ENCODE measurements at places on chromosomes 7 and 10.
A peak's percentile ranks its signal among the peaks of the same experiment; 100 is the strongest.

GRCh38 chr10:131075218-131075770 lies 236.2 kb downstream of the TCERG1L start:
- no peak for DNase-seq

DNA sequence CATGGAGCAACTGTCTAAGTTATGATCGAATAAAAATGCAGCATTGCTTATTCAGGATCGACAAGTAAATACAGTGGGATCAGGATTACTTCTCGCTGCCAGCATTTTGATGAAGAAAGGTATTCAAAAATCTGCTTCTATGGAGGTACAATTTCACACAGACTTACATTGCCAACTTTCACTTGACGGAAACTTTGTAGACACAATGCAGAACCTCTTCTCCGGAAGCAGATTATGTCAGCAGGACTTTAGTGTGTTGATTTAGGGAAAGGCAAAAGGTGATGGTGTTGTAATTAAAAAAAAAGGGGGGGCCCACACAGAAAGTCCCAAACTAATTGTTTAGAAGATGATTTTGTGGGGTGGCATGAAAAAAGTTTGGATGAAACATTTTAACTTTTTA lies 462.4 kb upstream of the KLF6 start:
- no peak for DNase-seq

GRCh38 chr10:31272841-31273240 lies 46.2 kb upstream of the ZEB1 start:
- no peak for DNase-seq

DNA sequence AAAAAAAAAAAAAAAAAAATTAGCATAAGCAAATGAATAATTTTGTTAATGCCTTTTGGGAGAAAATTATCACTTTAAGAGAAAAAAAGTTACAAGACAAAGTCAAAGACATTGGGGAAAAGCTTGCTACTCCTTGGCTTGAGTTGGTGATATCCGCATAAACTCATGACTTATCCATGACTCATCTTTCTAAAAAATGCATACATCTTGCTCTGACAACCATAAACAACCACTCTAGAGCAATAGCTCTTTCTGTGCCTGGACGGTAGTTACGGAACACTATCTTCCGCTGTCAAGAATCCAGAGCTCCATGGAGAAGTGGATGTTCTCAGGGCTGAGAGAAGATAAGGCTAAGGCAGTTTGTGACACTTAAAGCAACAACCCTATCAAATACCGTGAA lies 281.1 kb upstream of the PFKP start:
- no peak for DNase-seq

- no peak for DNase-seq
Measured at GRCh38 chr10:84784749-84785148, 456.4 kb downstream of the CCSER2 start.

DNA sequence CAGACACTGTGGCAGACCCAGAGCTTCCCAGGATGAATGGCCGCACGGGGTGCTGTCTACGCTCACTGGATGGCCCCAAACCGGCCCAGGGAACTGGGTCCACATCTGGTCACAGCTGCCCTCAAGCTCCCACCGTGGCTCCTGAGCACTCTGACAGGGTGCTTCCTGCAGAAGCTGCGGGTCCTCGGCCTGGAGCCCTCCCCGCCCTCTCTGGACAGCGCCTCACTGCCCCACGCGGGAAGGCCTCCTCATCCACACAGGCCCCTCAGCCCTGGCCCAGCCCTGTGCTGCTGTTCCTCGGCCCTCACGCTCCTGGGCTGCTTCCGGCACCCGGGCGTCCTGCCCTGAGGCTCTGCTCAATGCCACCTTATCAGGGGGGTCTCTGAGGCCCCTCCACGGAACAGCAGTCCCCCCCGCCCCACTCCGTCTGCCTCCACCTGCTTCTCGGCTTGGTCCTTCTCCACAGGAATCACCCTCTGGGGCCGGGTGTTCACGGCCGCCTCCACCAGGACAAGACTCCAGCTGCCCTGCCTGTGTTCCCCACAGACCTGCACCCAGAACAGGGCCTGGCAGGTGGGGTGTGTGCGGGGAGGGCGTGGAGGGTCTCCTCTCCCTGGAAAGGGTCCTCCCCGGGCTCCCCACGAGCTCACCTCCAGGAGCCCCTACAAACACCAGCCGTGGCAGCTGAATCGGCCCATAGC lies 75.4 kb upstream of the PDGFA start:
- no peak for DNase-seq

DNA sequence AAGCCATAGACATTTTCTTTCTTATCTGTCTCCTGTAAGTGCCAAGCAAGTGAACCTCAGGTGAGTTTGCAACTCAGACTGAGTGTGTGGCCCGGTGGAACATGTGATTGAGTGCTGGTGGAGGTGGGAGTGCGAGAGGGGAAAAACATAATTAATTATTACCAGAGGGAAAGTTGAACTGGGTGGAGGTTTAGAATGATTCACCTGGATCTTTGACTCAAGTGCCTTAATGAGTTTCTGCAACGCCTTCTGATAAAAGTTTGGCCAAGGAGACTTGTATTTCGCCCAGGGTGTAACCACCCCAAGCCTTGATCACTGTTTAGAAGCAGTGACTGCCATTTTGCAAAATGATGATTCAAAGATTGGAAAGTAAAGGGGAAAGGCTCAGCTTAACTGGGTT lies 513.9 kb downstream of the GATA3 start:
- DNase-seq: no peak

GRCh38 chr7:135168489-135169140 lies 1.9 kb downstream of the CYREN start:
- no peak for DNase-seq

- no peak for DNase-seq
Measured at GRCh38 chr10:71372882-71373495, 23.7 kb upstream of the CDH23 start.

GRCh38 chr7:14691034-14691433 lies 211.5 kb downstream of the DGKB start:
- DNase-seq: no peak

GRCh38 chr7:130009848-130010688 lies 41.1 kb downstream of the ZC3HC1 start:
- peak; percentile 77 for DNase-seq

- DNase-seq: no peak
Measured at GRCh38 chr10:11279314-11279713, 261.6 kb downstream of the CELF2 start.

- no peak for DNase-seq
Measured at GRCh38 chr10:7635408-7636125, 31.2 kb downstream of the ITIH5 start.

DNA sequence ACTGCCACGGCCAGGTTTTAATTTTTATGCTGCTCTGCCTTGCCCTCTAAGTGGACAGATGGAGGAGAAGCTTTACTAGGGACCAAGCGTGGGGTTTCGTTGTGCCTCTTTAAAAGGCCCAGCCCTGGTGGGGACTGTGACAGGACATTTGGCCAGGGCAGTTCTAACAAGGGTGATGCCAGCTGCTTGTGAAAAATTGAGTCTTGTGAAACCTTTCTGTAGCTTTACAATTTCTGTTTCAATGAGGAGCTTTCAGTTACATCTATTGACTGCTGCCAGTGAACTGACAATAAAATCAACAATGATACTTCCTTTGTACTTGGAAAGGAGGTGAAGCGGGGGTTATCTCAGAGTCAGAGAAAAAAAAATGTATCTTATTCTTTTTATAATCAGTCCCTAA lies 233.1 kb upstream of the CSTF2T start:
- DNase-seq: no peak

Data from SW 1271 (cell line).